ENCODE measurements at places on chromosomes 1 and 21.

- DNase-seq: no peak
Measured at GRCh38 chr21:38183961-38184360, 72.8 kb upstream of the KCNJ15 start.

GRCh38 chr1:156012051-156012817 is 8.5 kb downstream of the SSR2 start:
- DNase-seq: no peak

DNA sequence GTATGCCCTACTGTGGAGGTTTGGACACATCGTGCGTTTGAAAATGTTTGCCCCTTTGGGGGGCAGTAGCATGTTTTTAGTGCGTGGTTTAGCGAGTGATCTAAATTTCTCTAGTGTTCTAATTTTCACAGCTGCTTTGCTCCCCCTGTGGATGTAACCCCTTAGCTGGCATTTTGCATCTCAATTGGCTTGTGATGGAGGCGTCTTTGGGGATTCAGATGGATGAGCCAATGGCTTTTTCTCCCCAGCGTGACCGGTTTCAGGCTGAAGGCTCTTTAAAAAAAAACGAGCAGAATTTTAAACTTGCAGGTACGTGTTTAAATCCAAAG is 836 bp downstream of the CDC7 start:
- DNase-seq: no peak

DNA sequence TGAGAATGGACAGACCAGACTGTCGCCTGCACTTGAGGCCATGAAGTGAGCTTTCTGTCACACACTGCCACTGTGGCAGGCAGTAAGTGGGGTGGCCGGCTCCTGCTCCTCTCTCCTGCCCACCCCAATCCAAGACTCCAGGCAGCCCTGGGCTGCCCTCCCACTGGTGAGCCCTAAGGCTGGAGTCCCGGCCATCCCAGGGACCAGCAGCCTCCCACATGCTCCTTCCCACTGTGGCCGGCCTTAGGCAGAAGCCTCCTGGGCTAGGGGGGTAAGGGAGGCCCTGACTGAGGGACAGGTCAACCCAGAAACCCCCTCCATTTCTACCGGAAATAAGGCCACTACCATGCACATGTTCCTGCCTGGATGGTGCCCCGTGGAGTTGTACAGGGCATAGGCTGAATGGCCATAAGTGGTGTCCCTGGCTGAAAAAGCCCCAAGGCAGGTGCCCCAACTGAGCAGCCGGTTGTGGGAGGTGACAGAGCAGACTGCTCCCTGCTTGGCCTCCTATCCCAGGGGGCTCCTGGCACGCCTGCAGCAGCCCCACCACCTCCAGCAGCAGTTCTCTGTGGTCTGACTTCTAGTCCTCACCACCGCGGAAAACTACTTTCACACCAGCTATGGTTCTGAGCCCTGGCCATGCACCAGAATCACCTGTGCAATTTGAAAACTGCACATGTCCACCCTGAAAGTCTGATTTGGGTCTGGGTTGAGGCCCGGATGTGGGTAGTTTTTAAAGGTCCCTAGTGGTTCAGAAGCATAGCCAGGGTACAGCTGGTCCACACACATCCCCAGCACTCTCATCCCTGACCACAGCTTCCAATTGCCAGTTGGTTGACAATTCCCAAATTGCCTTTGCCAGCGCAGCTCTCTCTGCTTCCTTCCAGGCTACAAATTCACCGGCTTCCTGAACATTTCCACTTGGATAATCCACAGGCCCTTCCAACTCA is 1.6 kb upstream of the ARTN start:
- DNase-seq: no peak

GRCh38 chr1:2376261-2376741 is 15.1 kb downstream of the MORN1 start:
- DNase-seq: no peak

DNA sequence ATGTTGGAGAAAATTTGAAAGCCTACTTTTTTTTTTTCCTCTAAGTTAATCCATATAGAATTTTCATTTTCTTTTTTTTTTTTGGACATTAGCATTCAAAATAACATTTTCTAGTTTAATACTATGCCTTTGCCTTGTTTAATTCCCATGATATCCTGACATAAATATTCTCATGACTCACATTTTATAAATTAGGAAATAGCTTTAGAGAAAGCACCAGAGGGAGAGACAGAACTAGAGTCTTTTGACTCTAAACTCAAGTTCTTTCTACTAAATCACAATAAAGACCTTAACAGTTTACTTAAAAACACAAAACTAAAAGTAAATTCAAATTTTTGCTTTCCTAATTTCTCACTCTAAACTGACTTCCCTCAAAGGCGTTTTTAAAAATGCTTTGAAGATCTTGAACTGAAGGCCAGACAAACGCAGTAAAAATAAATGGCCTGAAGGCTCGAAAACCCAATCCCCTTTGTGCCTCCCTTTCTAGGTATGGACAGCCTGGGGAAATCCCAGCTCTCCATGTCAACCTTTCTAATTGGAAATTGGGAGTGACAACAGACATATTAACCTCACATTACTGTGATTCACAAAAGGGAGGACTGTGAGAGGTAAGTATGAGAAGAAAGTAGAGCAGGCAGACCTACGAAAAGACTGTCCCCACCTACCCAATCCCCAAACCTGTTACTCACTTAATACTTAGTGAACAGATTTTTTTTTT is 104.6 kb downstream of the ENAH start:
- DNase-seq: no peak

Data from stimulated activated CD8-positive, alpha-beta memory T cell treated with anti-CD3 and anti-CD28 coated beads, Interleukin-4, amount 100 ng/mL, for 4 hours (primary cell).